ENCODE measurements at places on chromosomes 5 and 9.

DNA sequence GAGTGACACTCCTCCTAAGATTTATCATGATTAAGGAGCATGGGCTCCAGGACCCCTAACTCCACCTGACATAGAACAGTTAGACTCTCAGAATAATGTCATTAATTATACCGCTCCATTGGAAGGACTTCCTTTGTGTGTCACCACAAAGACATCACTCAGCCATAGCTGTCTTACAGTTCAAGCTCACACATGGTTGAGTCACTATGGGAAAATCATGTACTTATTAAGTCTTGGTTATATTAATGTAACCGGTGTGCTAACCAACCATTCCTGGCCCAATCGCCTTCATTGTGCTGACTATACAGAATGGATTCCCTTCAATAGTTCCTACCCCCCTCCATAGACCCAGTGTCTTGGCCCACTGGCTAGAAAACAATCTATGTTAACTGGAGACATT lies 10.9 kb upstream of the MCCC2 start:
- DNase-seq: no peak

DNA sequence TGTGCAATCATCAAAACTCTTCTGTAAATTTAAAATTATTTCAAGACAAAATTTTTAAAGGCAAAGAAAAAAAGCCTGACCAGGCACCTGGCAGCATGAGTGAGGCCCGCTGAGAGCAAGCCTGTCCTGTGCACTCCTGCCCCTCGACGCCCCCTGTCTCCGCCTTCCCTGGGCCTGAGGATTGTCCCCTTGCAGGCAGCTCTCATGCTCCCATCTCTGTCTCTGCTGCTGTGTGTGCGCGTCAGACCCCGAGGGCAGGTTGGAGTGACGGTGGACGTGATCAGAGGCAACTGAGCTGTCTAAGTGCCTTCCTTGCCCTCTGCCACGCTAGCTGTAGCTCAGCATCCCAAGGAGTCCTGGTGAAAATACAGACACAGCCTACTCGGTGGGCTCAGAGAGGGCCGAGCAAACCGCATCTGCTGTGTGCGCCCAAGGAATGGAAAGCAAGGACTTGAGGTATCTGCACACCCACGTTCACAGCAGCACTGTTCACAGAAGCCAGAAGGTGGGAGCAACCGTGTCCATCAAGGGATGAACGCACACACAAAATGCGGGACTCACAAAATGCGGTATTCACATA lies 65.5 kb downstream of the SECISBP2 start:
- no peak for DNase-seq

- no peak for DNase-seq
Measured at GRCh38 chr9:79041266-79041665, 530.5 kb upstream of the TLE4 start.

DNA sequence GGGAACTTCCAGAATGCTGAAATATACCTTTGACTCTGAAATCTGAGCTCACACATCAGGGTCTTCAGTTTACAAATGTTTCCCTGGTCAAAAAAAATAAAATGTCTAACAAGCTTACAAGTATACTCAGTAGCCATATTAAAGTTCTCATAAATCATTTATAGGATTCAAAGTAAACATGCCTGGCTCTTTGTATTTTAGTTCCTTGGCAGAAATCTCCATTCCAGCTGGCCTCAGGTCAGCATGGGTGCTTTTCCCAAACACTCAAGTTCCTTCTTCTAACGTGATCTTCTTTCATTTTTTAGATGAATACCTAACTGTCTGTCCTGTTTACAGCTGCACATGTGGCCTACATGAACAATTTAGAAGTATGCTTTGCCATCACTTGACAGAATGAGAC lies 263.2 kb downstream of the GAS1 start:
- no peak for DNase-seq

Measured in COR-L47 (cell line).